ENCODE measurements at places on chromosomes 1 and 21.

- no peak for DNase-seq
These were observed 30.6 kb upstream of the COL6A1 start for GRCh38 chr21:45950740-45951515.

- no peak for DNase-seq
These were observed 8.1 kb downstream of the CYP4X1 start for GRCh38 chr1:47031585-47031984.

- DNase-seq = no peak
These were observed 5.7 kb upstream of the KCNE1 start for GRCh38 chr21:34517491-34518245.

DNA sequence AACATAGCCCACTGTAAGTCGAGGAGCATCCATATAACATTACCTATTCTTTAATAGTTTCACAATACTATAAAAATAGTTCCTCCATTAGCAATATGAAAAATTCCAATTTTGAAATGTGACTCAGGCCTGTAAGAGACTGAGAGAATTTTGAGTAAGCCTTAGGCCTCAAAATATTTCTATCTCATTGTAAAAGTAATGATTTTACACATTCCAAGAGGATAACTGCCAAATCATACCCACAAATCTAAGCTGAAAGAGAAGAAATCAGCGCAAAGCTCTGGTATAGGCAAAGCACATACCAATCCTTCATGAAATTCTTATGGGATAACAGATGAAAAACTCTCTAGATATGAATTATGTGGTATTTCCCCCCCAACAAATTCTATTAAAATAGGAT is 144.1 kb downstream of the CDC42BPA start:
- no peak for DNase-seq

GRCh38 chr1:172629170-172629569 is 29.7 kb upstream of the FASLG start:
- no peak for DNase-seq

- no peak for DNase-seq
These were observed 14.4 kb downstream of the SHISA4 start for GRCh38 chr1:201903135-201903534.

DNA sequence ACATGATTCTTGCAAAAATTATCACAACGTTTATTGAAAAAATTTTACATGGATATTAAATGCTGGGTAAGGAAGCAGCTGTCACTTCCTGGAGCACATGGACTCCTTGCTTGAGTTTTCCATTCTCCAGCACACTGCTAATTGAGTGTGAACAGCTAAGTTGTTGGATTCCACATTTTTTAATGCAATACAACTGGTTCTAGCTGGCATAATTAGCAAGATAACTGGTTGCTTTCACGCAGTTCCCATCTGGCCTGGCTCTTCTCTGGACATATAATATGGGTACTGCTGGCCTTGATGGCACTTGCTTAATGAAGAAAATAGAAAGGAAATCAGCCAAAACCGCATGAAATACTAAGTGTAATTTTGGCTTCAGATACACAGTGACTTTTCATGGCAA is 26.6 kb downstream of the RGS21 start:
- DNase-seq = no peak

DNA sequence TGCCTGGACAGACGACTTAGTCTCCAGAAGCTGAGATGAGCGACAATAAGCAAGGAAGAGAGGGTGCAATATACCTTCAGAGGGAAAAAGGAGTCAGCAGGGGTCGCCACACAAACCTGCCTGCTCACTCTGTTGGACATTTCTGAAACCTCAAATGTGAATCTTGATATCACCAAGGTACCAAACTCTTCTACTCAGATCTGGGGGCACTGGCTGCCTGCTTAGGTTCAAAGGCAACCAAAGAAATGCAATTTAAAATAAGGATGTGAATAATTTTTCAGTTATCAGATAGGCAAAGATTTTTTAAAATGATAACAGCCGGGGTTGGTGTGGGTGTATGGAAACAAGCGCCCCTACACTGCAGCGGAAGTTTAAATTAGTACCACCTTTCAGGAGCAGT is 164.2 kb downstream of the HIVEP3 start:
- DNase-seq = no peak

- DNase-seq = no peak
These were observed 55.7 kb downstream of the USP1 start for GRCh38 chr1:62492521-62492920.

DNA sequence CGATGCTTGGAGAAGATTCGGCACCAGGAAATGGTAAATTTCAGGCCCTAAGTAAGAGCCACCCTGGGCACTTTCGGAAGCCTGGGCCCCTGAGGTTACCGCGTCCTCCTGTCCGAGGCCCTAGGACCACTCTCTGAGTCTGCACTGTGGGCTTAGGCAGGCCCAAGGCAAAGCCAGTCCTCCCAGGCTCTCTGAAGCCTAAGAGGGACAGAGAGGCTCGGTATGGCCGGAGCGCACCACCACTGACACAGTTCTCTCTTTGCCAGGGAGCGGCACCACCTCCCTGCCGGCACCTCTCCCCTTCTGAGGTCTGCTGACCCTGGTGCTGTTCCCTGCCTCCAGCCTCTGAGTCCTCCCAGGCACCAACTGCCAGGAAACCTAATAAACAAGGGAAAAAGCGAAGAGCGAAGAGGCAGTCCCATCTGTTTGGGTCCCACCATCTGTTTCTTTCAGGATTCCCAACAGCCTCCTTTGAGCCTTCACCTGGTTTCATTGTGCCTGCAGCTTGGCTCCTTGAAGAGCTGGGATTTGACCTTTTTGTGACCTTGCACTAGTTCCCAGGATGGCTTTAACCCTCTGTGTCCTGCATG is 57.7 kb downstream of the VWA5B1 start:
- no peak for DNase-seq

DNA sequence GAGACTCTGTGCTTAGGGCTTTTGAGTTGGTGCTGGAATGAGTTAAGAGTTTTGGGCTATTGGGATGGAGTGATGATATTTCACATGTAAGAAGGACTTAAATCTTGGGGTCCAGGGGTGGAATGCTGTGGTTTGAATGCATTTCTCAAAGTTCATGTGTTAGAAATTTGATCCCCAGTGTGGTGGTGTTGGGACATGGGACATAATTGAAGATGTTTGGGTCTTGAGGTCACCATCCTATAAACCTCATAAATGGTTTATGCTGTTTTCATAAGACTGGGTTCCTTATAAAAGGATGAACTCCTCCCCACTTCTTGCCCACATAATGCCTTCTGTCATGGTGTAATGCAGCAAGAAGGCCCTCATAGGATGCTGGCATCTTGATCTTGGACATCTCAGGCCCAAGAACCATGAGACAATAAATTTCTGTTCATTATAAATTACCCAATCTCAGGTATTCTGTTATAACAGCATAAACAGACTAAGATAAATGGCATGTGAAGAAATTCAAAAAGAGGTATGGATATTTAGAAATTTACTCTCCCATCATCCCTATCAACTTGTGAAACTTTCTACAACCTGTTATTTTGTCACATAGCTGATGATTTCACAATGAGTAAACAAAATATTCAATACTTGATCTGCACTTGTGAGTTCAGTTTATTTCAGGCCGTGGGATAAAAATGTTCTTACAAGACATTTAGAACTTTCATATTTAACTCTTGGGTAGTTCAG is 48.0 kb upstream of the NEK7 start:
- no peak for DNase-seq

All from NCI-H774 (cell line).